ENCODE measurements at places on chromosomes 6 and 20. TPM values are rescaled to one million over a fixed set of nuclear protein-coding genes. Genes with fewer than 3 reads are reported as not detected.

Gene VGLL2
- not detected for total RNA-seq

Gene RANBP9
- 27.6 TPM for total RNA-seq

Gene BNIP5
- not detected for total RNA-seq

Gene SLC35B2
- total RNA-seq: 65.8 TPM

Gene LST1
- not detected for total RNA-seq

Gene HLA-DPA1
- 7.0 TPM for total RNA-seq

Gene MYLK2
- 0.37 TPM for total RNA-seq

Measured in subcutaneous preadipocyte (primary cell).